ENCODE measurements at places on chromosomes 4 and X.

DNA sequence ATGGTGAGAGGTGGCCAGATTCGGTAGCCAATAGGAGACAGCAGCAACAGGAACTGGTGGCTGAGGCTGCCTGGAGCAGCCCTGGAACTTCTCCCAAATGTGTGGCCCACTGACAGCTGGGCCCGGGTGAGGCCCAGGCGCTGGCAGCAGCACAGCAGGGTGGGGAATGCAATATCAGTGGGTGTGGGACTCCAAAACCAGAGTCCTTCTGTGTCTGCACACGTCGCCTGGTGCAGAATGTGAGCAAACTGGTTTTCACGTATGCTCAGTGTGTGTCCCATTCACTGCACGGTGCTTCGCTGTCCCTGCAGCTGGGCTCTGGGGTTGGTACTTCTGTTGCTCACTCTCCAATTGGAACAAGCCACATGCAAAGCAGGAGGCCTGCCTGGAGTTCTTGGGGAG is 14.4 kb upstream of the CENPU start:
- DNase-seq, result no peak

- no peak for DNase-seq
These were observed 63.7 kb upstream of the CAMK2D start for GRCh38 chr4:113825272-113825671.

DNA sequence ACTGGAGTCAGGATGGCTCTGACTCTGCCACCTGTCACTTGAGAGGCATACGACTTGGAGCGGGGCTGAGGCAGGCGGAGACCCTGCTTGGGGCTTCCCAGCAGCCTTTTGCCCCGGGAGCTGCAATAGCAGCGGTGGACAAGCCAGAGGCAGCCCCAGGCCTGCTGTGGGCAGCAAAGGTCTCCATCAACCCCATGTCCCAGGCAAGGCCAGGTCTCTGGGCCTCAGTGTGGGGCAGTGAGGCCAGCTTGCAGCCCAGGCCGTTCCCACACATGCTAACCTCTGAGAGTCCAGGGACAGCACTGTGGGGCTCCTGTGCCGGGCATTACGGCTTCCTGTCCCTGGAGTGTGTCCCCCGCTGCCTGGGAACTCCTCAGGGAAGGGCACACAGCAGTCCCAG is 53.0 kb downstream of the FAM53A start:
- no peak for DNase-seq

GRCh38 chr4:73770917-73771316 is 30.5 kb downstream of the CXCL8 start:
- no peak for DNase-seq

- DNase-seq, result no peak
These were observed 162.0 kb downstream of the PDGFRA start for GRCh38 chr4:54391104-54391503.

DNA sequence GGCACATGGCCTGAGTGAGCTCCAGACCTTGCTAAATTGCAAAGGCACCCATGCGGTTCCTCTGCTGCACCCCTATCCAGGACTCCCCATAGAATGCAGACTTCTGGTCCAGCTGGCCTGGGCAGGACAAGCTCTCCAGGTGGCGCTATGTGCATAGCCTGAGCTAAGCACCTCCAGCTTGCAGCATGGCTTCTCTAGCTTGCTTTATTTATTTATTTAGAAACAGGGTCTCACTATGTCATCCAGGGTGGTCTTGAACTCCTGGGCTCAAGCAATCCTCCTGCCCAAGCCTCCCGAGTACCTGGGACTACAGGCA is 5.5 kb upstream of the WFS1 start:
- DNase-seq, result peak; percentile 69

DNA sequence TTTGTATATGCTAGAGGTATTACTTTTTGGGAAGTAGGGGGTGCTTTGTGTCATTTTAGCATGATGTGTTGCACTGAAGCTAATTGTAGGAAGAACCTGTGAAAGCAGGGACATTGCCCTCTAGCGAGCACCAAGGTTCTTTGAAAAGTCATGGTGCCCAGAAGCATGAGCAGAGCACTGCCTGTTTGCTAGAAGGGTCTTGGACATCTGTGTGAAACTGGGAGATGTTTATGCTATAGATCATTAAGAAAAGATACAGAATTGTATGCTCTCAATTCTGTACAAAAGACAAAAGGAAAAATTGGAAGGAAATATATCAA is 14.7 kb downstream of the GRPR start:
- DNase-seq, result no peak

DNA sequence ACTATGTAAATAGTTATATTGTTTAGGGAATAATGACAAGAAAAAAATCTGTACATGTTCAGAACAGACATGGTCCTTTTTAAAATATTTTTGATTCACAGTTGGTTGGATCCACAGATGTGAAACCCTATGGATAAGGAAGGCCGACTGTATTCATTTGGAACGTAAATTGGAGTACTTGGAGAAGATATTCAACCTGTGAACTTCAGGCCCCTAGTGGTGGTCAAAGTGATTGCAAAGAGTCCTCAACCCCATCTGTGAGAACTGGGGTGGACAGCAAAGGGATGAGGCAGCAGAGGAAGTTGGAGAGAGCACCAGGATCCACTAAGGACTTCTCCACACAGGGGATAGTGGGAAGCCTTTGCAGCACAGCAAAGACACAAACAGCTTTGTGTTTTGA is 6.2 kb upstream of the CXCL13 start:
- peak; percentile 20 for DNase-seq

DNA sequence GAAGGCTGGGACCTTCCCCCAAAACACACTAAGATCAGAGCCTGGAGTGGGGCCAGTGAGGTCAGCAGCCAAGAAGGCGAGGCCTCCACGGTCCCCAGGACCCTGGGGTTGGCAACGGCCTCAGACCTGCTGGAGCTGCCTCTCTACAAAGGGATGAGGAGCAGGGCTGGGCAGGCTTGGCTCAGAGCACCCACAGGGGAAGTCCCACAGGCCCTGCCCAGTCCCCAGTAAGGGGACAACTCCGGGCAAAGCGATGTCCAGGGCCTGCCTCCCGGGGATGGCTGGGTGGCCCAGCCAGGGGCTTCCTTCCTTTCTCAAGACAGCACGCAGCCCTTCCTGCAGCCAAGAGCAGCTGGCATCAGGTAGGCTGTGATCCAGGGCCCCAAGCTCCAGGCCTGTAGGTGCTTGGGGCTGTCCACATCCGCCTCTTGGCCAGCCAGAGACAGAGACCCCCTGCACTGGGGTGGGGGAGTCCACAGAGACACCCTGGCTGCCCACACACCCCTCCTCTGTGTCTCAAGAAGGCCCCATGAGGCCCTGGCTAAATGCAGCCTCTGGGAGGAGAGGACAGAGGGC is 5.7 kb downstream of the MXD4 start:
- peak; percentile 24 for DNase-seq

DNA sequence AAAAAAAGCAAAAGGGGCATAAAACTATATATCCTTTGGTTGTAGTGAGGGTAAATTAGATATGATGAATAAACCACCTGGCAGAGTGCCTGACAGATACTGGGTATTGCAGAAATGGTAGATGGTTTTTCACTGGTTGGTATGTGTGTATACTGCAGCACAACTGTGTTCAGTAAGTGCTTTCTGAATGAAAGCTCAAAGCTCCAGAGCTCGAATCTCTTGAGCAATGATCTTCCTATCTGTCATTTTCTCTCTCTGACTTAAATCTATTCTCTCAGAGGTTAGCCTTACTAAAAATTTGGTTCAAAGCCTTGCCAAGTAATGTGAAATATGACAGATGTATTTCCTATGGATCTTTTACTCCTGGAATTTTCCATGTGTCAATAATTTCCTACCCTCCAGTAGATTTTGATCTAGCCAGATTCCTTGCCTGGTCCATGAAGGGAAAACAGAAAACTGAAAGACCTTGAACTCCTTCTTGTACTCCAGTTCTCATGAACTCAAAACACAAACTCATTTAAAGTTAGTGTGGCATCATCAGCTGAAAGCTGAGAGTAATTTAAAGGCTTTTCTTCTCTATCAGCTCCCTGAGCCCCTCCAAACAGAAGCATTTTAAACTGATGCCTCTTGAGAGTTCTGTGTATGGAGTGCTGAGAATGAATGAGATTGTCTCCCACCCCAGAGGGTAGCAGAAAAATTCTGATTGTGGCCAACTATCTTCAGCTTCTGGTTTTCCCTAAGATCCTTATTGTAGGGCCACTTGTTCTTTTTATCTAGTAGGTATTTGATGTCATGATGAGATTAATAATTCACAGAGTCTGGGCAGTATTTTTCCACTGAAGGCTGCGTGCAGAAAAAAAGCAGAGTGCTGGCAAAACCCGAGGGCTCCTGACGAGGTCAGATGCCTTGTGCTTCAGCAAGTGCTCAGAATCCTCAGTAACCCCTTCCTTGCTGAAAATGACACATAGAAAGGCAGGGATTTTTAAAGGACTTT is 363.4 kb upstream of the BOD1L1 start:
- peak; percentile 30 for DNase-seq

GRCh38 chr4:80413086-80413485 is 77.6 kb downstream of the CFAP299 start:
- no peak for DNase-seq

DNA sequence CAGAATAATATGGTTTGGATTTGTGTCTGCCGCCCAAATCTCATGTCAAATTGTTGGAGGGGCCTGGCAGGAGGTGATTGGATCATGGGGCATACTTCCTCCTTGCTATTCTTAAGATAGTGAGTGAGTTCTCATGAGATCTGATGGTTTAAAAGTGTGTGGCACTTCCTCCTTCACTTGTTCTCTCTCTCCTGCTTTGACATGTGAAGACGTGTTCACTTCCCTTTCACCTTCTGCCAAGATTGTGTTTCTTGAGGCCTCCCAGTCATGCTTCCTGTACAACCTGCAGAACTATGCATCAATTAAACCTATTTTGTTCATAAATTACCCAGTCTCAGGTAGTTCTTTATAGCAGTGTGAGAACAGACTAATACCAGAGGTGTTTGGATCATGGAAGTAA is 325.7 kb upstream of the GIMD1 start:
- no peak for DNase-seq

DNA sequence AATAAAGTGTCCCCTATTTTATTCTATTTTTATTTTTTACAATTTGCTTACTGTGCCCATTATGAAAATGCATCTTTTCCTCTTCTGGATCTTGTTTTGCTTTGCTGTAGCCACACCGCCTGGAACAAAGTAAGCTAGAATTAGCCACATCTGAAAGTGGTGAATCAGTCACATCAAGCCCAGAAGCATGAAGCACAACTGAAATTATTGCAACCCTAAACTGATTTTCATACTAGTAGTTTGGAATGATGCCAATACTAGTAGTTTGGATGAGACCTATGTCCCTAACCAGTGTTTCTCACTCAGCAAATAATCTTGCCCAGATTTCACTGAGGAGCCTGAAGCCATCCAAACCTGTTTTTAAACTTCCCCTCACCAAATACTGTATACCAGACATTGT is 303.0 kb downstream of the EPHA5 start:
- no peak for DNase-seq

DNA sequence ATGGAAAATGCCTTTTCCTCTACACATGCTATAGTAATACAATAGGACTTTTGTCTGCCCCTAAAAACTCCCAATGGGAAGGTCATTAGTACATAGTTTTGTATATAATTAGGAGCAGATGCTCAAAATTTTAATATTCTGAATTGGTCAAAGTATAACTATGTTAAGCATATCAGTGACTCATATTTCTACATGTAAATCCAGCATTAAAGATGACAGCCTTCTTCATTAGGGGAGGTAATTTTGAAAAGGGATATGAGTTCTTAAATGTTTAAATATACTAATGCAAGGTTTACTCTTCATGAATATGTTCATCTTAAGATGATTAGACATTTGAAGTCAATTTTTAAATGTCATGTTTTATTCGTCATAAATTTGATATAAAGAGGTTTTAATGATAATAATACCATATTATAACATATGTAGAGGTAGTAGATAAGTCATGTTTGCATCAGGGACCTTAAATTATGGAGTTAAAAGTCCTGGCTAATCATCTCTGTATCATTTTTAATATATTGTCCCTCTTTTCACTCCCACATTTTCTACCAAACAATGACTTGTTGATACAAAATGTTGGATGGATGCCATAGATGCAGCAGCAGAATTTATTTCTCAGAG is 218.8 kb downstream of the STPG2 start:
- DNase-seq, result no peak

GRCh38 chr4:81227968-81228367 is 12.9 kb upstream of the PRKG2 start:
- DNase-seq, result no peak

- DNase-seq, result no peak
These were observed 38.8 kb upstream of the TRPC5OS start for GRCh38 chrX:111837197-111837596.

DNA sequence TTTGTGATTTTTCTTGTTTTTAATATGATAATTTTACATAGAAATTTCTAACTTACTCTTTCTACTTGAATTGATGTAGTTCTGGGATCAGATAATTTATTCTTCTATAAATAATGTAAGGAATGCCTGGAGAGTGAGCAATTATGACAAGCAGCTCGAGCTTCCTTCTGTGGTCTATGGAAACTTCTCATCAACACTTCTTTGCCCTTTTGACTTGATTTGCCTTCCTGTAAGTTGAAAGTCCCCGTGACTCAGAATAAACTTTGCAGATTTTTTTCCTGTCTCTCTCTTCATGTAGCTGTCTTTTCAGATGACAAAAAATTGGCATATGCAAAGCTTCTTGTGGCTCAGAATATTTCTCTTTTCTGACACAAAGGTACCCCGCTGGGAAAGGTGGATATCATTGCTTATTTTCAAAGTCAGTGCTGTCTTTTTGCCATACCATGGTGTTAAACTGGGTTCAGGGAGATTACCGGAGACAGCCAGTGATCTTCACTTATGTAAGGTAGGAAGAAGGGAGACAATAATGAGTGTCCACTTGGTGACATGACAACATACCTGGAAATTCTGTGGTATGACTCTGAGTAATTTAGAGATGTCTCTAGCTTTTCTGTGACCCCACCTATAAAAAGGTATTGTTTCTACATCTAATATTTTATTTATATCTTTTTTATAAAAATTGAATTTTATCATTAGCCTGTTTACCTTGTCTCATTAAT is 278.6 kb upstream of the GNPDA2 start:
- DNase-seq, result no peak
